ENCODE measurements at places on chromosomes 12 and 14. TPM values are rescaled to one million over a fixed set of nuclear protein-coding genes. Genes with fewer than 3 reads are reported as not detected.

SPIC gene
- not detected for total RNA-seq

SERPINA6 gene
- total RNA-seq: not detected

REP15 gene
- 7.2 TPM for total RNA-seq

PIP4P1 gene
- 29.1 TPM for total RNA-seq

MYO1H gene
- 0.67 TPM for total RNA-seq

PABPN1 gene
- total RNA-seq: 71.4 TPM

NPFF gene
- not detected for total RNA-seq

KRT82 gene
- total RNA-seq: not detected

CNOT2 gene
- 177 TPM for total RNA-seq

Measured in thyroid gland (tissue), 4 donors.